GM06990 (cell line): ENCODE measurements at places on chromosomes 1 and 21.

- no peak for DNase-seq
Observed at GRCh38 chr1:246613096-246613758, 47.0 kb downstream of the CNST start.

DNA sequence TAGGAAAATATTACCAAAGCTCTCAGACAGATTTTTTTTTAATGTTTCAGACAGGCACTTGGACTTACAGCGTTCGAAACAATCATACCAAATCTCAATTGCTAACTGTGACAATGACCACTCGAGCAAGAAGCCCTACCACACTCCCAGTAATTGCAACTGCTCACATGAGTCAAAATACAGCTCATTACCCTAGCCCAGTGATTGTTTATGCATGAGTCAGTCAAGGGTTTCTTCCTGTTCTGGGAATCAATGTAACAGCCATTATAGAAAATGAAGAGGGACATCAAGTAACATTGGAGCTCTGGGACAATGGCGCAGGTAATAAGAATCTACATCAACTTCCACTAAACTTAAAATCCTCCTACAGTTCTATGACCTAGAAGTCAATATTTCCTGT, 56.1 kb upstream of the SH3GLB1 start:
- DNase-seq, result no peak

DNA sequence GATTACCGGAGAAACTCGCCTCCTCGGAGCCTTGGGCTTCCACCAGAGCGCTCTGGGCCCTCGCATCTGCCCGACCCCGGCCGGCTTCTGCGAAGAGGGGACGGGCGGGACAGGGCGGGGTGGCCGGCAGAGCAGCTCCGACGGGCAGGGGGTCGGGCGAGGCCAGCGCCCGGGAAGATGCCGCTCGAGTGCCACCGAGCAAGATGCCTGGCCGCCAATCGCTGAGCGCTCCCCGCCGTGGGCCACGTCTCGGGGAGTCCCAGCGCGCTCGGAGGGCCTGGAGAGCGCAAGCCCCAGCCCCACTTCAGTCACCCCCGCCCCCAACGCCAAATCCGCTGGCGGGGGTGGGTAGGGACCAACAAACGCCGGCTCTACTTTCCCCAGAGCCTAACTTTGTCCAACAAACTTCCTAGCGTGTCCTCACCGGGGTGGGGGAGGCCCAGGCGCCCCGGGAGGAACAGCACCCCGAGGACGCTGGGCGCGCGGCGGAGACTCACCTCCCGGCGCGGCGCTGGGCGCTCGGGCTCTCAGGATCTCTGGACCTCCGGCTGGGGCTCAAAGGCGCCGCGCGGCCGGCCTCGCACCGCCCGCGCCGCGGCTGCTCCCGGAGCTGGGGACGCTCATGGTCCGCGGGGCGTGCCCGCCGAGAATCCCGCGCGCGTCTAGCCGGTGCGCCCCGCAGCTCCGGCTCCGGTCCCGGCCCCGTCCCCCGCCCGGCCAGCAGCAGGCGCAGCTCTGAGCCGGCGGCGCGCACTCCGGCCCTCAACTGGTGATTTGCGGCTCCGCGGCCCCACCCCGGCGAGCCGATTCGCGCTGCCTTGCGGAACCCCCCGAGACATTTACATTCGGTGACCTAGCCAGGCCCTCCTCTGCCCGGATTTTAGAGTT, at the start of gene BCAR3:
Gene BCAR3 (minus strand): TSS at position 737 of the 888 bp plus-strand sequence. CDS start 6,907 bp downstream, outside the sequence.
- peak; percentile 84 for DNase-seq

GRCh38 chr1:87024936-87025540, 110.6 kb downstream of the HS2ST1 start:
- DNase-seq, result peak; percentile 24

GRCh38 chr1:53500204-53501064, 41.2 kb downstream of the DMRTB1 start:
- no peak for DNase-seq

DNA sequence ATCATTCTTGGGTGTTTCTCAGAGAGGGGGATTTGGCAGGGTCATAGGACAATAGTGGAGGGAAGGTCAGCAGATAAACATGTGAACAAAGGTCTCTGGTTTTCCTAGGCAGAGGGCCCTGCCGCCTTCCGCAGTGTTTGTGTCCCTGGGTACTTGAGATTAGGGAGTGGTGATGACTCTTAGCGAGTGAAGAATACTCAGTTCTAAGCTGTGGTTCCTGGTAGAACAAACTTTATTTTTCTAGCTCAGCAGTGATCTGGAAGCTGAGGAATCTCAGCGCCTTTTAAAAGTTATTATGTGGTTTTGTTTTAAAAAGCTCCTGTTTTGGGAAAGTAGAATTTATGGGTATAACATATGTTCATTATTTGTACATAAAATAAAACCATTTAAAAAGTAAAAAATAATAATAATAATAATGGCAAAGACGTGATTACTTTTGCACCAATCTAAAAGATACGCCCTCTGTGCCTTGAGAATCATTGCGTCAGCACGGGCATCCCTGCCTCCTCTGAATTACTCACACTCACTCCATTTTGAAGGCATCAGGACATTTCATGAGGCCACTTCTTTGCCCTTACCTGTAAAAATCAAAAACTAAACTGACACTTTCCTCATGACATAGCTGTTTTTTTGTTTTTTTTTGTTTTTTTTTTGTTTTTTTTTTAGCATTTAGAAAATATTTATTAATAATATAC, 29.7 kb upstream of the TNFRSF1B start:
- no peak for DNase-seq

- no peak for DNase-seq
Observed at GRCh38 chr1:204337583-204337982, 22.1 kb downstream of the PLEKHA6 start.

DNA sequence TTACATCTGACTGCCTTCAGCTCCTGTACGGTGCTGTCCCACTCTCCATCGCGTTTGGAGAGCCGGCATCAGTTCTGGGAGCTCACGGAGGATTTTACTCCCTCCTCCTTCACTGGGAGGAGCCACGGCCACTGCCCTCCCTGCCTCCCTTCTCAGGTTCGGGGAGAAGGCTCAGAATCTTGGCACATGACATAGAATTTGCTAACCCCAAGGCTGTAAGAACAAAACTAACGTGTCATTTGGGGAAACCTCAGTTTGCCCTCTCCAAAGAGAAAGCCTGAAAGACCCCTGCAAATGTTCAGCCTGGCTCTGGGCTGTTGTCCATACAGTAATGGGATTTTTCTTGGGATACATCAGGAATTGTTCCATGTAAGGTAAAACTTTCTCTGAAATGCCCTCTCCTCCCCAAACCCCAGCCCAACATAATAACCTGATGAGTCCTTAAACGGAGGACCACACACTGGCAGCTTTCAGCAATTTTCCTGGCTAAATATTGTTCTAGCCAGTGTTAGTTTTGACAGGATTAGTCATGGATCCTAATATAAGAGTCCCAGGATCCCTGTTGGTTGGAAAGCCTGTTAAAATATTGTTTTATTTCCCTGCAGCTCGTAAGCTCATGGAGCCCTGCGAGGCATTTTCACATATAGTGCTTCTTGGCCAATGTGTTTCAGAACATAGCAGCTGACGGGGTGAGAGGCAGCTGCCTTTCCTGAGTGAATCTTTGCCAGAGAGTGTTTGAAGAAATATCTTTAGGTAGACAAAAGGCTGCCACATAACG, 98.8 kb downstream of the RHOU start:
- no peak for DNase-seq

GRCh38 chr1:212531796-212532195, 76.8 kb upstream of the ATF3 start:
- no peak for DNase-seq

DNA sequence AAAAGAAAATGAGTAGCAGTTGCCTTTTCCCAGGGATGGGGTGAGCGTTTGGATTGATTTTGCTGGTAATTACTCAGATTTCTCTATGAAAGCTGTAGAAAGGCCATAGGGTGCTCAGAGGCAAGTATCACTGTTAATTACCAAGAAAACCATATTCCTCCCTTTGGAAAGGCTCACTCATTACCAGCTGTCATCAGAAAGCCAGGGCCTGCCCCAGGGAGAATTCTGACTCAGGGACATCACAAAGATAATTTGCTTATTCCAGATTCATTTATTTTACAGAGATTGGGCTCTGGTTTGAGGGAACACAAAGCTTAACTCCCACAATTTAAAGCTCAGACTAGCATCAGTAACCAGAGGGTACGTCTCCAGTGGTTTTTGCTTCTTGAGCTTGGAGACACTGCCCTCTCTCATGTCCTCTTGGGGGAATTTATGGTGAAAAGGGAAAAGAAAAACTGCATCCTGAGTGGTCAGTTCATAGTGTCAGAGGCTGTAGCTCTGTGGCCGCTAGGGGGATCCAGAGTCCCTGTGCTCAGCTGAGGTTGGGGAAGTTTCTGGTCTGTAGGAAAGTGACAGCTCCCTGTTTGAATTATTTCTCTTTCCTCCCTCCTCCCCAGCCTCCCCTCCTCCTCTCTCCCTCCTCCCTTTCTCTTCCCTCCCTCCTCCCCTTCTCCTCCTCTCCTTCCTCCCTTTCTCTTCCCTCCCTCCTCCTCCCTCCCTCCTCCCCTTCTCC, 204.3 kb downstream of the KCNJ6 start:
- DNase-seq, result no peak

DNA sequence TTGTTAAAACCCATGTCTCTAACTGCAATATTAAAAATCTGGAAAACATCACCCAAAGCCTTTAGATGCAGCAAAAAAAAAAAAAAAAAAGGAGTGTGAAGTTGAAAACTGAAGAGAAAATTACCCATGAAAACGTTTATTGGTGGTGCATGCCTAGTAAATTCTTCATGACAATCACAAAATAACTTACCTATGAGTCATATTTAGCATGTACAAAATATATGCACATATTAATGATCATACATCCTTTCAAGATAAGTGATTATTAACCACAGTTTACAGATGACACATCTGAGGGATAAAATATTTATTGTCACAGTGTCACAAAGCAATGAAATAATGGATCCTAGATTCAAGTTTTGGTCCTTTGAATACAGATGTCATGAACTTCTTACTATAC, 505.2 kb upstream of the NR5A2 start:
- no peak for DNase-seq
